Endothelial cell (in vitro differentiated cells): ENCODE measurements at places on chromosomes 11 and 22. TPM values are rescaled to one million over a fixed set of nuclear protein-coding genes. Genes with fewer than 3 reads are reported as not detected.

- DNase-seq: no peak
- no peaks in the 10 kb centered on the region for H3K27me3 ChIP-seq
- H3K4me3 ChIP-seq: no peak overlapping the region
- H3K36me3 ChIP-seq: no peaks in the 10 kb centered on the region
Measured at GRCh38 chr11:38046571-38047135, 1448.6 kb upstream of the RAG2 start.

DNA sequence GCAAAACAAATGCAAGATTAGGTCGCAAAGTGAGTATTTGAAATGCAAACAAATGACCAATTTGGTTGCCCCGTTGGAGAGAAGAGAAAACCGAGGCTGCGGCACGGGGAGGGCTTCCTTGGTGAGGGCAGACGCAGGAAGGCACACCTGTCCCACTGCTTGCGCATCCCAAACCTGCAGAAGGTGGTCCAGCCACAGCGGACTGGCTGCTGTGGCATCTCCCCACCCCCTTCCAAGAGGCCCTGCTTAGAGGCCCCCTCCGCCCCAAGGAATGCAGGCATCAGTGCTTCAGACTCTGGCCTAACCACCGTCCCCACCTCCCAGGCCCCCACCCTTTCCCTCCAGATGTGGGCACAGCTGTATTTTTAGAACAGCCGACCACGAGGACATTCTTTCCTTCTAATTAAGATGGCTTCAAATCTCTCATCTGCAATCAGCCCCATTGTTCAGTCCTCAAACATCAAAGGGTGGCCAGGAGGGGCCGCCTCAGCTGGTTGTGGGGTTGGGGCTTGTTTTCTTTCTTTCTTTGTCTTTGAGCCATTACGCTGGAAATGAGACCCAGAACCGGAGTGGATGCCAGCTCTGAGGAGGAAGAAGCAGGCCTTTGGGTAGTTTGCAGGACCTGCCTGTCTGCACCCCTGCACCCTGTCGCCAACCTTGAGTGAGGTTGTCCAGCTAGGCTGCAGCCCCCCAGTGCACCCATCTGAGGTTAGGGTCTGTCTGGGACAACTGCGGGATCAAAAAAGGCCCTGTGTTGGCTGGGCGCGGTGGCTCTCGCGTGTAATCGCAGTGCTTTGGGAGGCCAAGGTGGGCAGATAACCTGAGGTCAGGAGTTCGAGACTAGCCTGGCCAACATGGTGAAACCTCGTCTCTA, 9.4 kb upstream of the DERL3 start:
- H3K4me3 ChIP-seq: no peak overlapping the region
- no peak for DNase-seq
- no peak overlapping the region for H3K27ac ChIP-seq
- peaks cover 5% of the 10 kb centered on the region for H3K4me1 ChIP-seq
- H3K36me3 ChIP-seq: no peaks in the 10 kb centered on the region
- H3K27me3 ChIP-seq: peaks cover 6% of the 10 kb centered on the region

DNA sequence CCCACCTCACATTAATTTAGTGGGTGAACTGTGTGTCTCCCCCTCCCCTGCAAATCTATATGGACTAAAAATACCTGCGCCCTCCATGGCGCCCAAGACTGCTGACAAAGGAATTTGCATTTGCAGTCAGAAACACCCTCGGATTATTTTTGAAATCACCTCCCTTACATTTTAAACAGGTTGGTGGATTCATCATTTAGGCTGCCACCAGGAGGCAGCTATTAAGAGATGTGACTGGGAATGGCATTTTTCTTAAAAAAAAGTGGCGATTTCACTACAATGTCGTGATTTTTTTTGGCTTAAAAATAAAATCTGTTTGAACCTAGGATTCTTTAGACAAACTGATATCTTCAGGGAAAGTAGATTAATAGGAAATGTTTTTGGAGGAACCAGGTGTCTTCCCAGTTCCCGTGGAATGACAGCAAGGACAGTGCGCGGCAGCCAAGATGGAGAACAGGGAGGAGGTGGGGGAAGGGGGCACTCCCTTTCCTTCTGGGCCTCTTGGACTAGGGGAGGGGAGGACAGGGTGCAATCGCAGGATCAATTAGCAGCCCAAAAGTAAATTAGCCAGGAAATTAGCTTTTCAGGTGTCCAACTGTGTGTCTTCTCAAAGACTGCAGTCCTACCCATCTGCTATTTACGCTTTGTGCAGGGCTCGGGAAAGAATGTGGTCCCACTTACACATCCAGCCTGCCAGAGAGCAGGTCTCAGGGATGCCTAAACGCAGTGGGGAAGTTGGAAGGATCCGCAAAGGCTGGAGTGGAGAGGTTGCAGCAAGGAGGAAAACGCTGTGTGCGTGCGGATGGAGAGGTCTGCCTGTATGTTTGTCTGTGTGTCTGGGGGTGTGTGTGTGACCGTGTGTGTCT, 496.4 kb downstream of the NTM start:
- no peak overlapping the region for H3K27ac ChIP-seq
- peaks cover 6% of the 10 kb centered on the region for H3K27me3 ChIP-seq
- H3K4me1 ChIP-seq: peaks cover 50% of the 10 kb centered on the region
- no peak overlapping the region for H3K4me3 ChIP-seq
- DNase-seq: no peak

- no peaks in the 10 kb centered on the region for H3K36me3 ChIP-seq
- H3K27me3 ChIP-seq: peaks cover 5% of the 10 kb centered on the region
- H3K4me3 ChIP-seq: no peak overlapping the region
- H3K4me1 ChIP-seq: peaks cover 29% of the 10 kb centered on the region
Measured at GRCh38 chr11:47395223-47396048, 13.0 kb upstream of the SLC39A13 start.

GRCh38 chr11:24134879-24135589, 361.8 kb upstream of the LUZP2 start:
- no peak overlapping the region for H3K4me3 ChIP-seq
- H3K4me1 ChIP-seq: peaks cover 4% of the 10 kb centered on the region
- no peak overlapping the region for H3K27ac ChIP-seq
- H3K36me3 ChIP-seq: no peaks in the 10 kb centered on the region
- no peak for DNase-seq
- H3K27me3 ChIP-seq: no peaks in the 10 kb centered on the region

- no peak for DNase-seq
- H3K4me1 ChIP-seq: no peaks in the 10 kb centered on the region
- no peak overlapping the region for H3K4me3 ChIP-seq
- no peak overlapping the region for H3K27ac ChIP-seq
- peaks cover 1% of the 10 kb centered on the region for H3K27me3 ChIP-seq
Measured at GRCh38 chr11:121329781-121330395, 37.3 kb downstream of the SC5D start.

DNA sequence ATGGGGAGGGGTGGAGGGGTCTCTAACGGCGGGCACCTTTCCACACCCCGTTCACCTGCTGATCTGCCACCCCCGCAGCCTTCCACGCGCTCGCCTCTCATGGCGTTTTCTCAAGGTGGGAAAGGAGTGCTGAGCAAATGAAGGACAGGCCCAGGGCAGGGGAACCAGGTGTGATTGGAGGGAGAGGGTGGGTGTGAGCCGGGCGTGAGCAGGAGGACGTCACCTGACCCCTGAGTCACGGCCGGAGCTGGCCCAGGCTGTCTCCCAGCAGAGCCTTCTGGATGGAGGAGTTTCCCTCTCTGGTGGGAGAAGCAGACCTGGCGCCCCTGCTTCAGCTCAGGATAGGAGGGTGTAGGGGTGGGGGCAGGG, 14.0 kb upstream of the ARHGAP8 start:
- peaks cover 10% of the 10 kb centered on the region for H3K27me3 ChIP-seq
- DNase-seq: no peak
- H3K36me3 ChIP-seq: no peaks in the 10 kb centered on the region
- no peak overlapping the region for H3K27ac ChIP-seq
- no peak overlapping the region for H3K4me3 ChIP-seq

DNA sequence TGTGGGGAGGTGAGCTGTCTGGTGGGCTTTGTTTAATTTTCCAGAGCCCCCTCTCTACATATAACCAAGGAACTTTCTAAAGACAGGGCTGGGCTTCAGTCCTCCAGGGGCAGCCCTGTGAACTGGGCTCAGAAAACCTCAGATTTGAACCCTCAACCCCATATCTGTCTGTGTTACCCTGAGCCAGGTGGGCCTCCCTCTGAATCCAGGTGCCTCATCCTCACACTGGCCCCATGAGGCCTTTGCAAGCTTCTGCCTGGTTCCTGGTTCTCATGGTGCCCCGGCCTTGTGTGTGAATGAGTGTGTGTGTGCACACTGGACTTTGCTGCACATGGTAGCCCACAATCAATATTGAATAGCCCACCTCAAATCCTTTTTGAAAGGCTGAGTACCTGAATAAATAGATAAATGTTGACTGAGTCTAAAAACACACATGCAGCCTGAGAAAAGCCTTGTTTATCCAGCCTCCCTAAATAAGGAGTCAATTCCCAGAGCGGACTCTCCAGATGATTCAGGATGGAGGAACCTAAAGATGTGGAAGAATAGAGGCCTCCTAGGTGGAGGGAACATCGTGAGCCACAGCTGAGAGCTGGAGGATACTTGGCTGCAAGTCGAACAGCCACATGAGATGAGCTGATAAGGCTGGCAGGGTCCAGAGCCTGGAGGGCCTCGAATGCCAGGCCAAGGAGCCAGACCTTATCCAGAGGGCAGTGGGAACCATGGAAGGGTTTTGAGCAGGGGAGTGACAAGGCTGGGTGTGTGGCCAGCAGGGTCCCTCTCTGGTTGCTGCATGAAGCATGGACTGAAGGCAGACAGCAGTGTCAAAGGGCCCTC, 28.1 kb upstream of the P2RY2 start:
- H3K4me3 ChIP-seq: no peak overlapping the region
- DNase-seq: no peak
- peaks cover 8% of the 10 kb centered on the region for H3K27me3 ChIP-seq
- no peak overlapping the region for H3K27ac ChIP-seq
- H3K4me1 ChIP-seq: peaks cover 5% of the 10 kb centered on the region
- H3K36me3 ChIP-seq: no peaks in the 10 kb centered on the region

MB gene
- not detected for total RNA-seq

DNA sequence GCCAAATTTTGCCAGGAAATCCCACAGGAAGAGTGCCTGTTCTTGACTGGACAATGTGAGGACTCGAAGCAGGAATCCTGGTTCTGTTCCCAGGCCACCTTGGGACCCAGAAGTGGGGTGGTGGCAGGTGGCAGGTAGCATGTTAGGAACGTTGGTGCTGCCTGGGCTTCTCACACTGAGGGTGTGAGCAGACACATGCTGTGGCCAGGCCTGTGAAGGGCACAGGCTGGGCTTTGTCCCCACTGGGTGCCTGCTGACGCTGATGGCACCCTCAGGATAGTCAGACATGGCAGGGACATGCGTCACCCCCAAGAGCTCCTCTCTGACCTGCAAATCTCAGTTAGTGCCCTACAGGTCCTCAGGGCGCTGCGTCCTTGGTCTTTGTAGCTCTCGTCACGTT, 21.1 kb upstream of the NECTIN1 start:
- peaks cover 9% of the 10 kb centered on the region for H3K27me3 ChIP-seq
- H3K36me3 ChIP-seq: no peaks in the 10 kb centered on the region
- no peak overlapping the region for H3K4me3 ChIP-seq
- H3K4me1 ChIP-seq: peaks cover 6% of the 10 kb centered on the region
- DNase-seq: no peak

DNA sequence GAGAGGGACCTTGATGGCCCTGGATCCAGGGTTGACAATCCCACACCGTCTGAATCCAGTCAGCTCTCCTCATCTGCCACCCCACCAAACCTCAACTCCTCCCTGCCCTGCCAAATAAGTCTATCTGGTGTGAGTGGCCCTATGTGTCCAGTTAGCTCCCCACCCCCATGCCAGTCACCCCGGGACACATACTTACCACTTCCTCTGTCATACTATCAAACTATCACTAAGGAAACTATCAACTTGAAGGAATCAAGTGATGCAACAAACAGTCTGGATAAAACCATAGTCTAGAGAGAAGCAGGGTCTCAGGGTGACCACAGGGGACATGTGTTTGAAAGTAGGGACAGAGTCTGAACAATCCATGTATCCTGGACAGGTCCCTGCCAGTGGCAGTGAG, 13.2 kb upstream of the CSF2RB start:
- H3K4me1 ChIP-seq: peaks cover 5% of the 10 kb centered on the region
- peaks cover 6% of the 10 kb centered on the region for H3K36me3 ChIP-seq
- no peak for DNase-seq
- peaks cover 9% of the 10 kb centered on the region for H3K27me3 ChIP-seq
- no peak overlapping the region for H3K27ac ChIP-seq

DNA sequence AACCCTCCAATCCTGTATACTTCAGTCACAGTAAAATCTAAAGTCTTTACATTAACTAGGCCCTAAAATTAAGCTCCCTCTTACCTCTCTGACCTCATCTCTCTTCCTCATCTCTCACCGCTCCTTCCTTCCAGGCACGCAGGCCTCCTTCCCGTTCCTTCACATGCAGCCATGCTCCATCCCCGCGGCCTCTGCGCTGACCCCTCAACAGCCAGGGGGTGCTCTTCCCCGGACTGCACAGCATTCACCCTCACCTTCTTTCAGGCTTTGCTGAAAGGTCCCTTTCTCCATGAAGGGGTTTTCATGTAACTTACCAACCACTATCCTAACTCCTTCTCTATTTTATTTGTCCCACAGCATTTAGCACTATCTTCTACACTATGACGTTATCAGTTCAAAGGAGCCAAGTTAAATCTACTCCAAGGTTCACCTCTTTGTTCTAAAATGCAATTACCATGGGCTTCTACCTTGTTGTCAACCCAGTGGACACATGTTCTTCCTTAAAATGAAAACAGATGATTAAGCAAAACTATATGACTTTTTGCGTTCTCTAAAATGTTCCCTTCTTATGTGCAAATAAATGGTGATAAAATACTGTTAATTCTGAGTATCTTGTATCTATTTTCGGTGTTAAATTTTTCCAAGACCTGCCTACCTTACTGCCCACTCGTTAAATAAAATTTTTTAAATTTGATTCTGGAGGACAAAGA, 57.8 kb upstream of the APOA1 start:
- no peak overlapping the region for H3K27ac ChIP-seq
- H3K36me3 ChIP-seq: peaks cover 11% of the 10 kb centered on the region
- peak; percentile 67 for DNase-seq
- no peak overlapping the region for H3K4me3 ChIP-seq
- peaks cover 19% of the 10 kb centered on the region for H3K4me1 ChIP-seq
- H3K27me3 ChIP-seq: no peaks in the 10 kb centered on the region
